CD4-positive, alpha-beta T cell treated with Interleukin-17A for 1 hour (primary cell): ENCODE measurements at places on chromosomes 7 and 10.

DNA sequence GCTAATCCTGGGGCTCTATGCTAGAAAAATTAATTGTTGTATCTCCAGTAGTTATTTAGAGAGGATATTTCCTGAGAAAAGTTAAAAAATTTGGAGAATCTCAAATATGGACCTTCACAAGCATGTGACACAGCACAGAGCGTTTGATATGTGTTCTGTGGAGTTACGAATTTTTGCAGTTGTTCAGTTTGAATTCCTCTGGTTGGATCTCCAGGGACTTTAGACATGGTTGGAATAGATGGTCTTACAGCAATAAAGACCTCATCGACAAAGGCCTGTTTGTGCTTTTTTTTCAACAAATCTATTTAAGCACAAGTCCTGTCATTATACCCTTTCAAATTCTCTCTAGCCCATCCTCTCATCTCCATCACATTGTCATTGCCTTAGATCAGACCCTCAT, 138.0 kb downstream of the TES start:
- no peak for DNase-seq

GRCh38 chr7:69198250-69198649, 400.0 kb upstream of the AUTS2 start:
- no peak for DNase-seq

DNA sequence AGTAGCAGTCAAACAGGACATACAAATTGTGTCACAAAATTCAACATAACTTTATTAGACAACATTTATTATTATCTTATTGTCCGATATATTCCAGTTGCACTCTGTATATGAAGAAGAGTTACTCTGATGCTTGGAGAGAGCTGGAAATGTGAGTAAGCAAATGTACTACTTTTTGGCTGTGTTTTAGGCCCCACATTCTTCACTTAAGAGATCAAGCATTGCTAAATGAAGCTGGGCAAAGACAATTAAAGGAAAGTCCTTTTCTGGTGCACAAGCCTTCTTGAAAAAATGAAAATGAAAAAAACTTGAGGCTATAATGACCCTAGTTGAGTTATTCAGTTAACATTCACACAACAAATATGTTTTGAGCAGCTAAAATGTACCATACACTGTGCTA, 26.1 kb downstream of the MYPN start:
- no peak for DNase-seq

DNA sequence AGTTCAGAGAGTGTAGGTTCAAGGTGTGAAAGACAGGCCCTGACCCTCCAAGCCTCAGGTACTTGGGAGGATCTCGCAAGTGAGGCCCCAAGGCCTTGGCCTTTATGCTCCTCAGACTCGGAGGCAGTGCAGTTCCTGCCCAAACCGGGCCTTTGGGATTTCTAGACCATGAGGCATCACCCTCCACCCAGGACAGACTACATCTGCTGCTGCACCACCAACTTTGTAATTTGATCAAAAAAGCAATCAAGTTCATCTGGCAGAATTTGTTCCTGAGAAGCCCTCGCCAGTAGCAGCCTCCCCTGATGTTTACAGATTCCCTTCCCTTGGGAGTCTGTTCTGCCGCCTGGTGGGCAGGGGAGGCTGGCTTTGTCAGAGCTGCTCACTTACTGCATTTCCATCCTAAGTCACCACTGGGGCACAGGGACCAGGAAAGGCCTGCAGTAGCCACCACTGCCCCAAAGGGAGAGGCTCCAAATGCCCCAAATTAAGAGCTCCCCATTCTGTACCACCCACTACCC, 2.1 kb downstream of the CAMK2G start:
- DNase-seq = no peak

DNA sequence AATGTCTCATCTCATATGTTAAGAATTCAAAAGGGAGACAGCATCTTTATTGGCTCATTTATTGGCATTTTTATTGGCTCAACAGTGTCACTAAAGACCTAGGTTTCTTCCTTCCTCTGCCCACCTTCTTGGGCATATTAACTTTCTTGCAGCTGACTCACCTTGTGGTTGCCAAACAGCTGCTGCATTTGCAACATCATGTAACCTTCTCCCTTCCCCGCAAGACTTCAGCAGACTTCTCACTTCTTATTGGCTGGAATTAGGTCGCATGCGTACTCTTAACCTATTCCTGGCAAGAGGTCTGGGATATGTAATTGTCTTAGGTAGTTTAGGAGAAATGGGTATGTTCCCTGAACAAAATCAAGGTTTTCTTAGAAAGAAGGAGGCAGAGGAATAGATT, 263.2 kb downstream of the POU6F2 start:
- DNase-seq = no peak
